T-cell (primary cell): ENCODE measurements at places on chromosomes 7 and 10.

DNA sequence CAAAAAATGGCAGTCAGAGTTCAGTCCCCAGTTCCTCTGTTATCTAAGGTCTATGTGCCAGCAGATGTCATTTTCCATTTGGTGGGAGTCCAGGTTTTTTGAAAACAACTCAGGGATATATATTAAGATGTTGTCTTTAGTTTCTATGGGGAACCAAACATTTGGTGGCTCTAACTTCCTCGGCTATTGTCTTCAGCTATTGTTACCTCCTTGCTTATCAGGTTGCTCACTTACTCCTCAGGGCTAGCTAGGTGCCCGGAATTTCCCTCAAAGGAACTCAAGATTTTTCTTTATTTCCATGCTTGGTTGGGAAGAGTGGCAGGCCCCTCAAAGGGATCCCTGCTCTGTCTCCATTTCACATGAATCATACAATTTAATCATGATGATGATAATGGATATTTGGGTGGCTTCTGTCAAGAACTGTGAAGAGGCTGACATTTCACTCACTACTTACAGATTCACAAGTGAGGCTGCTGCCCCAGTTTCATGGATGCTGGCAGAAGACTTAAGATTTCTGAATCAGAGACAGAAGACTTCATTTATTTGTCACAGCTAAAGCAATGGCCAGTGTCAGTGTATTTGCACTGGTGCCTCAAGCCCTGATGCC, 182.8 kb downstream of the PKD1L1 start:
- DNase-seq: no peak

DNA sequence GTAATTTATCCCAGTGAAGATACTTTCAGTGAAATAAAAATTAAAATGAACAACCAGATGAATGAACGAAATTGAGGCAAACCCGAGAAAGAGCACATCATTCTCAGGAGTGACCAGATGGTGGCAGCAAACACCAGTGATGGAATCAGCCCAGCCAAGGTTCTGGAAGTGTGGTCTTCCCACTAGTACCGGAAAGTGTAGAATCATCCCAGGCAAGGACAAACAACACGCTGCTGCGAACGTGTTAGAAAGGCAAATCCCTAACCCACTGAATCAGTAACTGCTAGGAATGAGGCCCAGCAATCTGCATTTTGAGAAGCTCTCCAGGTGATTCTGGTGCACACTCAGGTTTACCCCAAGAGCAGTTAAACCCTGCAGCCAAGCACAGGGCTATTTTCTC, 15.5 kb upstream of the SLC18A3 start:
- no peak for DNase-seq

DNA sequence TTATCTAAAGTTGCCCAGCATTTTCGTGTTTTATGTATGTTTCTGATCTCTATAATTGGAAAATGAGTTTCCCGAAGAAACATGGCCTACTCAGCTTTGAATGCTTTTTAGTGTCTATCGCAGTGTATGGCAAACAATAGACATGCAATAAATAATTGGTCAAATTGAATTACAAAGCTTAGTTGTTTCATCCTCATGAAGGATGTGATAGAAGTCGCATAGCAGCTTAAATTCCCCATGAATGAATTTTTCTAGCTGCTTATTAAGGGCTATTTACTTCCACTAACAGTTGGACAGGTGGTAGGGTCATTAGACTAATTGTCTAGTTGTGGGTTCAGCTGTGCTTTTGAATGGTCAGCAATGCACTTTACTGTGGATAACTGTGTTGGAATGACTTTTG, 467.3 kb upstream of the MBL2 start:
- no peak for DNase-seq

DNA sequence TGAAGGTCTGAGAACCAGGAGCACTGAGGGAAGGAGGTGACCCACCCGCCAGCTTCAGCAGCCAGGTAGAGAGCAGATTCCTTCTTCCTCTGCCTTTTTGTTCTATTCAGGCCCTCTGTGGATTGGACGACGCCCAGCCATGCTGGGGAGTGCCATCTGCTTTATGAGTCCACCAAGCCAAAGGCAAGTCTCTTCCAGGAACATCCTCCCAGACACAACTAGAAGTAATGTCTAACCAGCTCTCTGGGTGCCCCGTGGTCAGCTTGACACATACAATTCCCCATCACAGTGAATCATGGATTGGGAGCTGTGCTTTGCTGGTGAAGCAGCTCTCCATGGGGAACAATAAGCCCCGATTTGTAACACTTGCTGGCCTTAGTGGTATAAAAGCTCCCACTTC, 125.2 kb downstream of the CCDC3 start:
- no peak for DNase-seq

- no peak for DNase-seq
Observed at GRCh38 chr7:22329816-22330524, 27.0 kb downstream of the RAPGEF5 start.

DNA sequence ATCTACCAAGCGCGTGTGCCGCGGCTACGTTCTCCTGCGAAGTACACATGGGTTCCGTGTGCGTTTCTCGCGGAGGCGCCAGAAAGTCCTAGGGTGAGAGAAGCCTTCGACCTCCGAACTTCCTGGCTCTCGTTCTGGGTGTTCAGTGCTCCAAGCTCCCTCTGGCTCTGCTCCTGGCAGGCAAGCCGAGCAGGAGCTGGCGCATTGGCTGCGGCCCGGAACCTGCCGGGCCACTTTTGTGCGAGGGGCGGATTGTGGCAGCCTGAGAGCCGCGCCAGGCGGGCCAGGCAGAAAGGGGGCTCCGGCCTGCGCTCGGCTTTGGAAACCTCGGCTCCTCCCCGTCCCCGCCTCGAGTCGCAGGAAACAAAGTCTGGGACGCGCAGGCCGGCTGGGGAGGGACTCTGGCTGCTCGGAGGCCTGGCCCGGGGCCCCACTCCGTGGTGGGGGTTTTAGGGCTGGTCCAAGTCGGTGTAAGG, 9.6 kb downstream of the EMX2 start:
- DNase-seq: no peak

- no peak for DNase-seq
Observed at GRCh38 chr7:4286351-4286750, 395.7 kb upstream of the FOXK1 start.

GRCh38 chr7:150727381-150727780, 9.8 kb upstream of the GIMAP5 start:
- DNase-seq: no peak

GRCh38 chr7:85204496-85204895, 17.6 kb upstream of the SEMA3D start:
- no peak for DNase-seq

- DNase-seq: no peak
Observed at GRCh38 chr7:30684351-30684750, 2.1 kb upstream of the CRHR2 start.

DNA sequence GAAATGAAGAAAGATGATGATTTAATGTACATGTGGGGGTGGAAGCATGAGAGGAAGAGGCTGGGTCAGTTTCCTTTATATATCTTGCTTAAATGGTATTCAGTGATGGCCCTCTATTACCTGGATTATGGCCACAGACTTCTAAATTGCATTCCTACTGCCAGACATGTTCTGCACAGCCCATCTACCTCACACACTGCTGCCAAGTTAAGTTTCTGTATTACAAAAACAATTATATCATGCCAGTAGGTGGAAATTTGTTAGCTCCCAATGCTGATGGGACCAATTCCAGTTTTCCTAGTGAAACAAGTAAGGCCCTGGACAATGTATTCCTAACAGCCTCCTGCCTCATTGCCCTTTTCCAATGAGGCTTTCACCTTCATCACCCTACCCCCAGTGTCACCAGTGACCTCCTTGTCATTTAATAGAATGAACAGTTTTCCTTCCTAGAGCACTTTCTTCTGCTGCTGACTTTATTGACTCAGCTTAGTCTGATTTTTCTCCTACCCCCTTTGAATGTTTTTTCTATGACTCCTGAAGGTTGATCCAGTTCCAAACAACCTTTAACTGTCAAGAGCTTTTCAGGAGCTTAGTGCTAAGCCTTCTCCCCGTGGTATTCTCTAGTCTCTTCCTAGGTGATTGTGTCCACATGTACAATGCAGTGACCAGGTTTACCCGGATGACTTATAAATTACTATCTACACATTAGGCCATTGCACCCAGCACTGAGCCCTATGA, 316.6 kb upstream of the ANKRD30A start:
- DNase-seq: no peak

- no peak for DNase-seq
Observed at GRCh38 chr7:33593611-33594010, 311.7 kb upstream of the BMPER start.

GRCh38 chr7:95531605-95532219, 46.0 kb downstream of the ASB4 start:
- DNase-seq: no peak

- DNase-seq: no peak
Observed at GRCh38 chr7:77971726-77972125, 173.2 kb downstream of the PHTF2 start.

DNA sequence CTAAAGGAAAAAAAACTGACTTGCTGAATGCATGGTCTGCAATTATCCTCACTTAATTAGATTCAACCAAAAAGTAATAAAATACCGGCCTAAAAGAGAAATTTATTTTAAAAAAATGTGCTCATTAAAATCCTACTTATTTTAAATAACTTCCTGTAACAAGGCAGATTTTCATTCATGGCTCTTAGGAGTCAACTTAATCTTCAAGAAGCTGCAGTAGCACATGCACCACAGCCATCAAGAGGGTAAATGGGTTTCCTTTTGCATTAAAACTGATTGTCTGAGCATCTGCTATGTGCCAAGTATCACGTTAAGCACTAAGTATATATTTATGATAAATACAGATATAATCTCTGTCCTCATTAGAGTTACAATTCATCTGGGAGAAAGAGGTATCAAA, 69.9 kb downstream of the SNX13 start:
- no peak for DNase-seq

DNA sequence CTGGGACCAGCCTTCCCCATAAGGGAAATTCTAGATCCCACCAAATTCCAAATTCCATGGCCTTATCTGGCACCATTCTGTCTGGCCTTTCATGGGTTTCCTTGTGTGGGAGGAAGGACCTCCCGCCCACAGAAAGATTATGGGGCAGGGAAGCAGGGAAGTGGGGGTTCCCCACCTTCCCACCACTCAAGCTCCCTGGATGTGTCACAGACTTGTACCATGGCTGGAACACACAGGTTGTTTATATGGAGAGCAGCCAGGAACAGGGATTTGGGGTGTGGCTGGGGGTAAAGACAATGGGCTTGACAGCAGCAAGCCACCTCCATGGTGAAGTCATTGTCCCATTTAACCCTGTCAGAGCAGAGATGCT, 18.3 kb downstream of the UNC5B start:
- no peak for DNase-seq

DNA sequence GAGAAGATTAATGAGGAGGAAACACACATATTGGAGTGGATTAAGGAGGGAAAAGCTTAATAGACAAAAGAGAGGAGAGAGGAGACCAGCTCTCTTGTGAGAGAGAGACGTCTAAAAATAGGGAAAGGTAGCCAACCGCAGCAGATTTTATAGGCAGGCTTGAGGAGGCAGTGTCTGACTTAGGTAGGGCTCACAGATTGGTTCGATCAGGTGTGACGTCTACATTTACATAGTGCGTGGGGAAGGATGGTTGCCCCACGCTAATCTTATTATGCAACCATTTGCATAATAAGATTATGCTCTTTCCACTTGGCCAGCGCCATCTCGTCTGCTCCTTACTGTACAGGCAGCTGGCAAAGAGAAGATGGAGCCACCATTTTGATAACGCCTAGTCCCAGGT, 122.0 kb downstream of the MARCHF5 start:
- DNase-seq: no peak

DNA sequence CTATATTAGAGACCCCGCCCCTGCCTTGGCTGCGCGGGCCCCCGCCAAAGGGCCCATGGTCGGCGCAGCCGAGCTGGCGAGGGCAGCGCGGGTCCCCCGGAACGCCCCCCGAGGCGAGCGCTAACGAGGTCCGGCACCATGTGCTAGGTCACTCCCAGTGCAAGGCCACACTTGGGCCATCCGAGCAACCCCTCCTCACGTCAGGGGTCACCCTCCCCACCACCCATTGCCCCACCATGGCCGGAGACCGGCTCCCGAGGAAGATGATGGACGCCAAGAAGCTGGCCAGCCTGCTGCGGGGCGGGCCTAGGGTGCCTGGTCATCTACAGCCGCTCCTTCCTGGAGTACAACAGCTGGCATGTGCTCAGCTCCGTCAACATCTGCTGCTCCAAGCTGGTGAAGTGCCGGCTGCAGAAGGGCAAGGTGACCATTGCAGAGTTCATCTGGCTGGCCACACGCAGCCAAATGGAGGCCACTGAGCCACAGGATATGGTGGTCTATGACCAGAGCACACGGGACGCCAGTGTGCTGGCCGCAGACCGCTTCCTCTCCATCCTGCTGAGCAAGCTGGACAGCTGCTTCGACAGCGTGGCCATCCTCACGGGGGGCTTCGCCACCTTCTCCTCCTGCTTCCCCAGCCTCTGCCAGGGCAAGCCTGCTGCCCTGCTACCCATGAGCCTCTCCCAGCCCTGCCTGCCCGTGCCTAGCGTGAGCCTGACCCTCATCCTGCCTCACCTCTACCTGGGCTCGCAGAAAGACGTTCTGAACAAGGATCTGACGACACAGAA, 12.4 kb upstream of the SEC24C start:
- no peak for DNase-seq

DNA sequence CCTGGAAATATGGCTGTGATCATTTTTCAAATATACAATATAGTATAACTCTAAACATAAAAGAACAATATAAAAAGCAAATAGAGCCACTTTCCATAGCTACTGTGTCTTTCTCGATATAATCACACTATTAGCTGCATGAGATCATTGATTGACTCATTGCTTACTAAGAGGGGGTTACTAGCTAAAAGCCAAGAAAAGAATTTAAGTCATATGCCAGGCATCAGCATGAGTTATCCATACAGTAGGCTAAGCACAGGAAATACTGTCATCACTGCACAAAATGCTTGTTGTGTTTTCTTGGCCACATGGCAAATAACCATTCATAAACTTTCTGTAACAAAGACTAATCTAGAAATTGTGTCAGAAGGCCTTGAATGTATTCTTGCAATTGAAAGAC, 18.8 kb upstream of the ABCB5 start:
- no peak for DNase-seq

DNA sequence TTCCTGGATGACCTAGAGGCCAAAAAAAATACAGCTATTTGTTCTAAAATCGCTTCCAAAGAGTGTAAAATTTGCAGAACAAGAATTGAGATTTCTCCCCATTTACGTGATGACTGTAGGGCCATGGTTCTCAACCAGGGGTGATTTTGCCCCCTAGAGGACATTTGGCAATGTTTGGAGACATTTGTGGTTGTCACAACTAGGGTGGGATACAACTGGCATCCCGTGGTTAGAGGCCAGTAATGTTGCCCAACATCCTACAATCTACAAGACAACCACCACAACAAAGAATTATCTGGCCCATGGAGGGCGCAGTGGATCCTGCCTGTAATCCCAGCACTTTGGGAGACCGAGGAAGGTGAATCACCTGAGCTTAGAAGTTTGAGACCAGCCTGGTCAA, 22.8 kb upstream of the MALSU1 start:
- DNase-seq: no peak

GRCh38 chr7:235576-236395, 43.4 kb downstream of the FAM20C start:
- no peak for DNase-seq
